ENCODE measurements at places on chromosomes 4 and X.

DNA sequence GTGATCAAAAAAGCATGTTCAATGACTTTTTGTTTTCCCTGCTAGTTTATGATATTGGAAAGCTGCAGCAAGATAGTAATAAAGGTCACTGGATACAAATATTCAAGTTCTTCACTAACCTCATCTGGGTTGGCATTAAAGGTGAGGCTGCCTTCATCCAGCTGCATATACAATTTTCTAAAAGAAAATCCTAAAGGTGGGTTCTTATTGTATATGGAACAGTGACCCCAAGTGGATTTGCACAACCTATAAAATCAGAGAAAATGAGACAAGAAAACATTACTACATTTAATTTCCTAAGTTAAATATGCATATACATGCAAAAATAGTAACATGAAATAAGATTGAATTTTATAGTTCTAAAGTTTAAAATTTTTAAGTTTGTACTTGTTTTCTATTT, 23.9 kb downstream of the FBXO8 start:
- DNase-seq, result no peak

- no peak for DNase-seq
Observed at GRCh38 chr4:18318682-18319388, 297.3 kb upstream of the LCORL start.

DNA sequence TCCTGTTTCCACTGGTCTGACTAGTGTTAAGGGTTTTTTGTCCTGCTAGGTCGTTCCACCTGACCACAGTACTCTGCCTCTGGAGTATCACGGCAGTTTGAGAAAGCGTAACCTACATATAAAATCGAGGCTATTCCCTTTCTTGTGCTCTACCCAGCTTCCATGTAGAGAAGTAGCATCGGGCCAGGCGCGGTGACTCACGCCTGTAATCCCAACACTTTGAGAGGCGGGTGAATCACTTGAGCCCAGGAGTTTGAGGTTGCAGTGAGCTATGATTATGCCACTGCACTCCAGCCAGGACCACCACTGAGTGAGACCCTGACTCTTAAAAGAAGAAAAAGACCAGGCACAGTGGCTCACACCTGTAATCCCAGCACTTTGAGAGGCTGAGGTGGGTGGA, 7.5 kb downstream of the PPEF1 start:
- no peak for DNase-seq

- DNase-seq, result no peak
Observed at GRCh38 chr4:173432430-173432829, 33.5 kb upstream of the SCRG1 start.

GRCh38 chr4:13323921-13324320, 160.2 kb downstream of the RAB28 start:
- peak; percentile 14 for DNase-seq

DNA sequence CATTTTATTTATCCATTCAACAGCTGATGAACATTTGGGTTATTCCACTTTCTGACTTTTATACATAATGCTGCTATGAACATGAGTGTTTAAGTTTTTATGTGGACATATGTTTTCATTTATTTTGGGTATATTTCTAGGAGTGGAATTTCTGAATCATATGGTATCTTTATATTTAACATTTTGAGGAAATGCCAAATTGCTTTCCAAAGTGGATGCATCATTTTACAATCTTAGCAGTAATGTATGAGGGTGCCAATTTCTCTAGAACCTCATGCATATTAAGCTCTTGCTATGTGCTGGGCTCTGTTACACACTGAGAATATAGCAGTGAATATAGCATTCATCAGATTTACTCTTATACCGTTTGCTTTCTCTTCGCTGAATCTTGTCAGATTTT, 983.7 kb downstream of the STIM2 start:
- no peak for DNase-seq

GRCh38 chrX:776061-776460, 145.5 kb downstream of the SHOX start:
- no peak for DNase-seq

DNA sequence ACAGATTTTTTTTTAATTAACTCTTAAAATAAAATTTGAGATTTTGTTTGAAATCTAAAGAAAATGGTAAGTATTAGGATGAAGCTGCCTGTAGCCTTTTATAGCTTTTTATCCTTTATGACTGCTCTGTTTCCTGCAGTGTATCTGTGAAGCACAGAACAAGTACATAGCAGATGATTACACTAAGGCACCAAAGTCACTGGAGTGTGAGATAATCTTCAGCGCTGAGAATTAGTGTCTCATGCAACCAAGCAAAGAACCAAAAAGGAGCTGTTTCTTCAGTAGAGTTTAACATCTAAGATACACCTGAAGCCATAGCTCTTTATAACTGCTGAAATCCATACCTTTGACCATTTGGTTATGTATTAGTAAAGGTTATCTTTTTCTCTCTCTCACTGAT, 1989.8 kb upstream of the PCDH10 start:
- no peak for DNase-seq

- DNase-seq, result no peak
Observed at GRCh38 chrX:46759645-46759974, 692 bp upstream of the SLC9A7 start.

GRCh38 chr4:33058998-33059397, 2338.8 kb downstream of the PCDH7 start:
- no peak for DNase-seq

GRCh38 chr4:162891788-162892707, 274.6 kb downstream of the NAF1 start:
- no peak for DNase-seq

DNA sequence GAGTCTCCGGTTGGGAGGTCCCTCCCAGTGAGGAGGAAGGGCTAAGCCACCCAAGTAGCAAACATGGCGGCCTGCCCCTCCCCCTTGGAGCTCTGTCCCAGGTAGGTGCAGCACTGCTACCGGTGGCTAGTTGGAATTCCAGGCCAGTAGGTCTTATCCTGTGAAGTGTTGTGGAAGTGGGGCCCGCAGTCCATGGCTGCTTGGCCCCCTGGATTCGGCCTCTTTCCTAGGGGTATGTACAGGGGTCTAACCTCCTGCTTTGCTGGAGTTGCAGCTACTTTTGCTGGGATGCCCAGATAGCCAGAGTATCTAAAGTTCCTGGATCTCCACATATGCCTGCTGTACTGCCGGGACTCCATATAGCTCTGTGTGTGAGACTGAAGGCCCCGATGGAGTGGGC, 9.9 kb upstream of the TMSB15C start:
- DNase-seq, result no peak
